ENCODE measurements at places on chromosomes 7 and 10.

DNA sequence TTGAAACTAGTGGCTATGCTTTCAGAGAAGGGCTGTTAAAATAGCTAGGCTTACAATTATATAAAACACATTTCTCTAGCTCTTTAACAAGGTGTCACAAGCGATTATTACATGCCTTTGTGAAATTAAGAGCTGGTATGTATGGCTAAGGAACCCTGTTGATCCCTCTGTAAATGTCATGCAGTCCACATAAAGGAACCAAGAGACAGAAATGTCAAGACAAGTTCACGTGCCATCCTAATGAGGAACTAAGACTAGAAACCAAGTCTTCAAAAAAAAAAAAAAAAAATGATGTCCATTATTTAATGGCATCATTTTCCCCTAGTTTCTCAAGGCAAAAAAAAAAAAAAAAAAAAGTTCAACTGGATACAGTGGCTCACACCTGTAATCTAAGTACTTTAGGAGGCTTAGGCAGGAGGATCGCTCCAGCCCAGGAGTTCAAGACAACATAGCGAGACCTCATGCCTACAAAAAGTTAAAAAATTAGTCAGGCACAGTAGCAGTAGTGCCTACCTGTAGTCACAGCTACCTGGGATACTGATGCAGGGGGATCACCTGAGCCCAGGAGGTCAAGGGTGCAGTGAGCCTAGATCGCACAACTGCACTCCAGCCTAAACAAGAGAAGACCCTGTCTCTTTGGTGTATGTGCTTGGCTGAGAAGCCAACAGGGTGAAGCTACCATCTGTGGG, 63.4 kb downstream of the SRPK2 start:
- DNase-seq: no peak

GRCh38 chr7:40194745-40195144, 59.9 kb downstream of the SUGCT start:
- DNase-seq: no peak

DNA sequence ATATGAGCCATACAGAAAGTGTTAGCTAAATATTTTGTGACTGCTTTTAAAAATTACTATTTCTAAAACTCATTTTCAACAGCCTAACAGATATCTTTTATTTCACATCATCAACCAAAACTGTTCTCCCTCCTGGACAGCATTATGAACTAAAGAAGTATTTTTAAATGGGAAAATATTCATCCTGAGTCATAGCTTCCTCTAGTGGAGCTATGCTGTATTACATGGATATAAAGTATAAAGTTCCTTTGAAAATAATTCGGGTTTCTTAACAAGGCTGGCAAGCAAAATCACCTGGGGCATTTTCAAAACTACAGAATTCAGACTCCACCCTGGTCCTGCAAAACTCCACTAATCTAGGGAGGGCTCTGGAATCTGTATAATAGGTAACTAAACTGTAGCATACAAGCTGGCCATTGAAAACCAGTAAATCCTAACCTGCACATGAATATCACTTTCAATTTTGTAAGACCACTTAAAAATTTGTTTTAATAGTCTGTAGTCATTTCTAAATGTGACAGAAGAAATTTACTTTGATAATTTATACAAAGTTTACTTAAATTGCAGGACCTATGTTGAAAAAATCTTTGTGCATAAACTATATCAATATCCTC, 53.5 kb downstream of the SCIN start:
- no peak for DNase-seq

DNA sequence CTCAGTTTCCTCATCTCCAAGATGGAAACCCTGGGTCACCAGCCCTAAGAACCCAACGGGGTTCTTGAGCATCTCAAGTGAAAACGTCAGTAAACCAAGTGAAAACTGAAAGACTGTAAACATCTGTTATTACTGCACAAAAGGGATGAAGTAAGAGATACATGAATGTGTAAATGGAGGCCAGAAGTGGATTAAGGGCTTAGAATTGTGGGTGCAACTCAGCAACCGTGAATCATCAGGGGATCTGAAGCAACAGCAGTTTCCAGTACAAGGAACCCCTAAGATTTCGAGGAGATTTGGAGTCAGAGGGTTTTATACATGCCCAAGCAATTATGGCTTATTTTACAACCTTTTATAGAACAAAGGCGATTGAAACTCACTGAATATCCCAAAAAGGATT, 95.7 kb upstream of the SVIL start:
- DNase-seq: no peak

GRCh38 chr10:34206078-34206934, 608.8 kb downstream of the PARD3 start:
- no peak for DNase-seq

DNA sequence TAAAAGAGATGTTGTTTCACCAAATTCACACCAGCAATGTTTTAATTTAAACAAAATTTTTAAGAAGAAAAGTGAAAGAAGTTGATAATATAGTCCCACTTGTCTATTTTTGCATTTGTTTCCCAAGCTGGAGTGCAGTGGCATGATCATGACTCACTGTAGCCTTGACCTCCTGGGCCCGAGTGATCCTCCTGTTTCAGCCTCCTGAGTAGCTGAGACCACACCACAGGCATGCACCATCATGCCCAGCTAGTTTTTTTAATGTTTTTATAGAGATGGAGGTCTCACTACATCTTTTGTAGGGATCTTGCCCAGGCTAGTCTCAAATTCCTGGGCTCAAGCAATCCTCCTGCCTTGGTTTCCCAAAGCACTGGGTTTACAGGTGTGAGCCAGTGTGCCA, 14.1 kb upstream of the NDUFA5 start:
- no peak for DNase-seq

GRCh38 chr7:128891942-128892269, 18.6 kb downstream of the KCP start:
- no peak for DNase-seq

- DNase-seq: no peak
These were observed 62.9 kb downstream of the PTTG1IP2 start for GRCh38 chr7:90532231-90532929.

DNA sequence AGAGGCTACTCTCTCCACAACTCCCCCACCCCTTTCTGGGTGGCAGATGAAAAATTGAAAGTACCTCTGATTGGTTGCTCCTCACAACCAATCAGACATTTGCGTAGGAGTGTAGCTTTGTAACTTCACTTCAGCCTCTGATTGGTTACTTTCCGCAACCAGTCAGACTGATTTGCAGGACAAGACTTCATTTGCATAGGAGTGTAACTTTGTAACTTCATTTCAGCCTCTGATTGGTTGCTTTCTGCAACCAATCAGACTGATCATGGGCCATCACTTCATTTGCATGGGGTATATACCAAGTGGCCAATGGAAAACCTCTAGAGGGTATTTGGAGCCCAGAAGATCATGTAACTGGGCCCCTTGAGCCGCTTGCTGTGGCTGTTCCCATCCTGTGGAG, 25.6 kb downstream of the CDNF start:
- DNase-seq: no peak

GRCh38 chr7:86926732-86927131, 132.7 kb downstream of the ELAPOR2 start:
- DNase-seq: no peak

DNA sequence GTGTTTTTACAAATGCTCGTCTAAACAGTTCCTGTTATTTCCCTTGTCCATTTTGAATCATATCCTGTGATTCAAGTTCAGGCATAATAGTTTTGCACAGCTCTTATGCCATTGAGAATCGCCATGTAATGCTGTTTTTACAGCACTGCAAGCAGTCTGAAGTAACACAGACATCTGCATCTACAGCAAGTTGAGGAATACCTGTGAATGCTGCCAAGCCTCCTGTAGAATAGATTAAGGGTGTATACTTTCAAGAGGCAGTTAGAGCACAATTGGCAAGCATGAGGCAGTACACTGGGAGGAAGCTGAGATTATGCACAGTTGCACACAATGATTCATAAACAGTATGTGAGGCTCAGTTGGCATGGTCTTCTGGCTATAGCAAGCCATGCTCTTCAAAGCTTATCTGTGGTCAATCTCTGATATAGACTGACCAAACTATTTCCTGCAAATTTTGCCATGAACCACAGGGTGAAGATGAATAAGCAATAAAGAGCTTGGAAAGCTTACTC, 121.9 kb upstream of the AKR1E2 start:
- no peak for DNase-seq

GRCh38 chr7:28180364-28181147, at the start of gene JAZF1:
TSS of gene JAZF1 (minus strand) at chr7:28180795.
- DNase-seq: peak; percentile 43

GRCh38 chr10:83625831-83626360, 513.4 kb upstream of the GHITM start:
- DNase-seq: no peak

DNA sequence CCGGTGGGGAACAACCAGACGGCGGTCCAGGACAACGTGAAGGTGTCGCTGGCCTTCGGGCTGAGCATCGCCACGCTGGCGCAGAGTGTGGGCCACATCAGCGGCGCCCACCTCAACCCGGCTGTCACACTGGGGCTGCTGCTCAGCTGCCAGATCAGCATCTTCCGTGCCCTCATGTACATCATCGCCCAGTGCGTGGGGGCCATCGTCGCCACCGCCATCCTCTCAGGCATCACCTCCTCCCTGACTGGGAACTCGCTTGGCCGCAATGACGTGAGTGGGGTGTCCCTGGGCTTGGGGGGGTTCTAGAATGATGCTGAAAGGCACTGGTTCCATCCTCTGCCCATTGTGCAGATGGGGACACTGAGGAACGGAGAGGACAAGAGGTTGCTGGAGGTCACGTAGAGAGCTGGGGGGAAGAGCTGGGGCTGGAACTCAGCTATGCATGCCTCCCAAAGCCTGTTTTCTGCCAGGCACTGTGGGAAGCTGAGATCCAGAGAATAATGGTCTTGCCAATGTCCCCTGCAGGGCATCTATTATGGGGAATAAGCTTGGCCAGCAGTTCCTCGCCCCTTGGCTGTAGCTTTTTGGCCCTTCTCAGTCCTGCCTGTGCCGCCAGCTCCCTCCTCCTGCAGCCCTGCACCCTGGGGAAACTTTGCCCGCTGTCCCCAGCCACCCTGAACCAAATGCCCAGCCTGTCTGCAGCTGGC, 523 bp downstream of the AQP1 start:
- DNase-seq: no peak

GRCh38 chr7:101813402-101814019, 3.9 kb upstream of the CUX1 start:
- no peak for DNase-seq

DNA sequence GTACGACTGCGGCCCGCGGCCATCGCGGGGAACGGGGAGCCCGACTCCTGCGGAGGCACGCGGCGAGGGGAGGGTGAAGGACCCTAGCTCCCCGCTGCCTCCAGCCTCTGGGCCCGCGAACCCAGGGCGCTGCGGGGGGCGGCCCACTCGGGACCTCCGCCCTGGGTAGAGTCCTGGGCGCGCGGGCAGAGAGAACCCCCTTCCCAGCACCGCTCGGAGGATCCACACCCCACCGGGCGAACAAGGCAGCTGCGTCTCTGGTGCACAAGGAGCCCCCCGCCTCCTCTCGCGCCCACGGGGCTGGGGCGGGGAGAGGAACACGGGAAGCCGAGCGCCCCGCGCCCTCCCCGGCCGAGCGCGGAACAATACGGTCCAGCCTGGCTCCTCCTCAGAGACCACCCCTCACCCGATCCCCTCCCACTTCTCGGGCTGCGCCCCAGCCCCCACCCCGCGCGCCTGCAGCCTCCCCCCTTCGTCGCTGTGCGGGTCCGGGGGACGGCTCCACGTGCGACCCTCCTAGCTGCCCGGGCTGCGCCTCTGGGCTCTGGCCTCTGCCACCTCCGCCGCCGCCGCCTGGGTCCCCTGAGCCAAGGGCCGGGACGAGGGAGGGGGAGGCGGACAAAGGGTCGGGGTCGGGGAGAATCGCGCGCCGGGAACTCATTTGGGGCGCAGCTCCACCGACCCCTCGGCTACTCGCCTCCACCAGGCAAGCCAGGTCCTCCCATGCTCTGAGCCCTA, at the start of gene WDR86:
WDR86 (minus strand) TSS at position 372 of the 738 bp plus-strand sequence. CDS start 449 bp downstream, outside the sequence.
- DNase-seq: no peak

- no peak for DNase-seq
These were observed 99.3 kb downstream of the DGKI start for GRCh38 chr7:137747359-137748031.

DNA sequence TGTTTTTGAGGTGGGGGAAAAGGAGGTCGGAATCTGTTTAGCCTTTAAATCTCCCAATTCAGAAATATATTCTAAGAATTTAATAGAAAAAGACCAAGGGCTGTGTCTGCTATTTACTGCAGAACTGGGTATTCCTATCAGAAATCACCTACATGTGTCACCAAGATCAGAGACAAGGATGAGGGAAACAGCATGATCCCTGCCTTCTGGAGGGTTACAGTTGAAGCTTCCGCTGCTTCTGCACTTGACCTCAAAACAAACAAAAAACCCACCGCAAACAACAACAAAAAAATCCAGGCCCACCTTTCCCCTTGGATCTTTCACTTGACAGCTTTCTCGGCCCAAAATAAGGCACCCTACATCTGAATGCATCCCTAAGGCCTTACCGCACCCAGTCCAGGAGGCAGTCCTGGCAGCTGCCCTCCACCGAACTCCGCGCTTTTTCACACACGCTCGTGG, 750 bp upstream of the CDK14 start:
- DNase-seq: no peak

DNA sequence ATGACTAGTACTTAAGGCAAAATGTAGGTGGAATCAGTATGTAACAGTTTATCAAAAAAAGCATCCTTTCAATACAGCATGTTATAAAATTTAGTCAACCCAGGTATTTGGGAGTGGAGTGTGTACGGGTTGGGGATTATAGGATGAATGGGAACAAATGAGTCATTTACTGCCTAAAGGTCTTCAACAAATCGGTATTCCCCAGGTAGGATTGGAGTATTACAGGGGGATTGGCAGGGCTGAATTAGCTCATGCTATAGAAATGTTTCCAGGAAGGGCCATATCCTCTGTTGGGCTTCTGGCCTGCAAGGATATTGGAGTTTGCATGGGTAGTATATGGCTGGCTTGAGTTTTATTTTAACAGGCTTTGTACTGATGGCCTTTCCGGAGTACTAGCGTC, 723.7 kb downstream of the SORCS1 start:
- no peak for DNase-seq

- DNase-seq: no peak
These were observed 11.3 kb downstream of the NOD1 start for GRCh38 chr7:30467271-30467670.

GRCh38 chr7:76333511-76334101, 25.2 kb downstream of the YWHAG start:
- no peak for DNase-seq

GRCh38 chr10:48400850-48401220, 94.4 kb downstream of the MAPK8 start:
- DNase-seq: no peak

Data from activated naive CD4-positive, alpha-beta T cell (primary cell).